RCC 7860 (cell line): ENCODE measurements at places on chromosomes 5 and 9.
A peak's percentile ranks its signal among the peaks of the same experiment; 100 is the strongest.

DNA sequence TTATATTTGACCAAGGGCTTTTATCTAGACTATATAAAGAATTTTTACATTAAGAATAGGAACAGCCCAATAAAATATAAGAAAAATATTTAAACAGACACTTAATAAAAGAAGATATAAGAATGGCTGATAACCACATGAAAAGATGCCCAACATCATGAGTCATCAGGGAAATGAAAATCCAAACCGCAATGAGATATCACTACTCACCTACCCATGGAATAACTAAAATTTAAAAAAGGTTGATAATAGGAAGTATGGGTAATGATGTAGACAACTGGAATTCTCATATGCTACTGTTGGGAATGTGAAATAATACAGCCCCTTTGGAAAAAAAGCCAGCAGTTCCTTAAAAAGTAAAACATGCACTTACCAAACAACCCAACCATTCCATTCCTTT lies 206.9 kb upstream of the PCSK5 start:
- DNase-seq = peak; percentile 70

DNA sequence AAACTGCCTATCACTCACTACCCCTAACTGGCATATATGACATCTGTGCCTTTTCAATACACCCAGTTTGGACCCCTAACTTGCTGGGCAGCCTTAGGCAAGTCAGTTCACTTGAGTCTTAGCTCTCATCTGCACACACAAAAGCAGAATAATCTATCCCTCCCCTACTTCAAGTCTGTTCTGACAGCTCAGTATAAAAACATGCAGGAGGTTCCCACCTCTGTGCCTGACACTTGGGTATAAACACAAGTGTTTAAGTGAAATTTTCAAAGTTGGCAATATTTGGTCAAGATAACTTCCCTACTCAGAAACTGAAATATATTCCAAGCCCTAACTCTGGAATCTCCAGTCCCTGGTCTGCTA lies 12.6 kb downstream of the HNRNPH1 start:
- no peak for DNase-seq

DNA sequence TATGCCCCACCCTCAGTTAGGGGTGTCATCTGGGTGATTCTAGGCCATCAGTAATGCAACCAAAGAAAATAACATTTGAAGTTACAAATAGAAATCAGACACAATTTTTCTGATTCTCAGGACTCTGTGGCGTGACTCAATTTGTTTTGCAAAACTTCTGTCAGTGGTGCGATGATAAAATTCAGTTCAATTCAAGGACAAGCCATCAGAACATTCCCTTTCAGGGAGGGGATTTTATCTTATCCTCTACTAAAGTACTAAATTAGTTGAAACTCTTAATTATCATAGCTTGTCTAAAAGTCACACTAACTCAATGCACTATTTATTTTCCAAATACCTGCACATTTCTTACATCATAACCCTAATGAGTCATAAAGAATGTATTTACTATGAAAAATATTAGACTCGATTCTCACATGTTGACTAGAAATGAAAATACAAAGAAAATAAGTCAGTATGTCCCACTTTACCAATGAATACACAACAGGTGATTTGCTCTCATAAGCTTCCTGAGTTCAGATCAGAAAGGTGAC lies 28.2 kb downstream of the HTR4 start:
- DNase-seq = no peak

GRCh38 chr5:40939753-40940152 lies 30.5 kb downstream of the C7 start:
- no peak for DNase-seq

DNA sequence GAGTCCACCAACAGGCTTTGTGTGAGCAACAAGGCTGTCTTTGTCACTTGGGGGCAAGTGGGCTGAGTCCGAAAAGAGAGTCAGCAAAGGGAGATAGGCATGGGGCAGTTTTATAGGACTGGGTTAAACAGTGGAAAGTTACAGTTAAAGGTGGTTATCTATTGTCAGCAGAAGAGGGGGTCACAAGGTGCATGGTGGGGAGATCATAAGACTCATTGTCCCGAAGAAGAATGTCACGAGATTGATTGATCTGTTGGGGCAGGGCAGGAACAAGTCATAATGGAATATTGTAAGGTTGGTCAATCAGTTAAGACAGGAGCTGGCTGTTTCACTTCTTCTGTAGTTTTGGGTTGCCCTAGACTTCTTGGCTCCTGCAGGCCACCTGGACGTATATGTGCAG lies 7.6 kb upstream of the HMGCS1 start:
- DNase-seq = no peak

GRCh38 chr5:120677481-120677880 lies 213.4 kb downstream of the PRR16 start:
- no peak for DNase-seq

DNA sequence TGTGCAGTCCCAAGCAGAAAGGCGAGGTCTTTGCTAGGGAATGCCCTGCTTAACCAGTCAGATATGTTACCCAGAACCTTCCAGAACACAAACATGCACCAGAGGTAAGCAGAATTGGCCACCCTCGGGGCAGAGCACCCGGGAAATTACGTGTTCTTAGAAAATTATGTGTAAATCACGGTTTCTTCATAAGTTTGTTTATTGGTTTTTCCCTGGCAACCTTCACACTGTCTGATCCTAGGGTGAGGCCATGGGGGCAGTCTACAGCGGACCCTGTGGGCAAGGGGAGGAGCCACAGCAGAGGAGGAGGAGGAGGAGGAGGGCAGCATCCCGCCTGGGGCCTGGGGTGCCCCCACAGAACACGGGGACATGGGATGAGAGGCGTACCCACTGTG lies 31.4 kb downstream of the RXRA start:
- DNase-seq = no peak

DNA sequence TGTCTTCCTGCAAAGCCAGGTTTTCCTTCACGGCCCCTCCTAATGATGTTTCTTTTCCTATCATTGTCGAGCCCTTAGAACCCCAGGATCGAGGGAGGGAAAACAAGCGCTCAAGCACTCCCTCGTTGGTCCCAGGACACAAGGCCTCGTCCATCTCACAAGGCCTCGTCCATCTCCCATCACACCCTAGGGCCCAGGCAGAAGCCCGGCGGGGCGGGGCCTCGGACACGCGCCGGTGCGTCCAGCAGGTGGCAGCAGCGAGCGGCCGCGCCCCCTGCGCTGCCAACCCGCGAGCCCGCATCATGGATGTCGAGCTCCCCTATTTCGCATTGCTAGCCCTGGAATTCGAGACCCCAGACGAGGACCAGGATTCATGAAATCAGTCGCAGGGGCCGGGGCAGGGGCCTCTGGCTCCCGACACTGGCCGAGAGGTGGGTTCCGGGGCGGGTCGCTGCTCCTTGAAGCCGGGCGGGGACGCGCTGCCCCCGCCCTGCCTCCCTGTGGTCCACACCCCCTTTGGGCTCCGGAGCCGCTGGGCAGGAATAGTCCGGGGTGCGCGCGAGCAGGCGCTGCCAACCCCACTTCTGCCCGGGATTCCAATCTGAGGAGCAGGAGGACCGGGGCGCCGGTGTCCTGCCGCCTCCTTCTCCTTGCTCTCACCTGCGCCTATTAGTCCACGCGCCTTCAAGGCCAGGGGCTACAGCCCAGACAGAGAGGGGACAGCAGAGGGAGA lies at the start of gene ABLIM3:
Gene ABLIM3 (plus strand): TSS at position 270 of the 733 bp plus-strand sequence. CDS start 603 bp downstream, outside the sequence.
- DNase-seq = peak; percentile 57

GRCh38 chr5:54080831-54081230 lies 229.5 kb downstream of the ARL15 start:
- no peak for DNase-seq

DNA sequence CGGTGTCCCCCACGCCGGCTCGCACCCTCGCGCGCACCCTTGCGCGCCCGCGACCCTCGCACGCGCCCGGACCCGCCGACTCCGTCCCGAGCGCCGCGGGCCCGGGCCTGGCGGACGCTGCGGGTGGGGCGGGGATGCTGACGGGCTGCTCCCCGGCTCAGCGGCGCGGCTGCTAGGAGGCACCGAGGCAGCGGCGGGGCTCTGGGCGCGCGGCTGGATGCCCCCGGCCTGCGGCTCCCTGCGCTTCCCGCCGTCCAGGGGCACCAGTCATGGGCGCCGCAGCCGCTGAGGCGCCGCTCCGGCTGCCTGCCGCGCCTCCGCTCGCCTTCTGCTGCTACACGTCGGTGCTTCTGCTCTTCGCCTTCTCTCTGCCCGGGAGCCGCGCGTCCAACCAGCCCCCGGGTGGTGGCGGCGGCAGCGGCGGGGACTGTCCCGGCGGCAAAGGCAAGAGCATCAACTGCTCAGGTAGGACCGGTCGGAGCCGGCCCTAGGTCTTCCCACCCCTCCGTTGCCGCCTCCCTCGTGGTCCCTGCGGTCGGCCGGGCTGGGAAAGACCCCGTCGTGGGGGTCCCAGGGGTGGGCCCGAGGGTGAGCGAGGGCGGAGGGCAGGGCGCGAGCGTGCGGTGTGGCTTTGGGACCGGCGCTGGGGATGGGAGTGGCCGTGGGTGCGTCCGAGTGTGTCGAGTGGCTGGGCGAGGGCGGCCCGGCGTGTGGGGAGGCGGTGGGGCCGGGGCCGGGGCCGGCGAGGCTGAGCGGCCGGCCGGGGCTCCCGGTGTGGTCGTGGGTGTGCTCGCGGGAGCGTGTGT lies 530 bp downstream of the TMEFF1 start:
- DNase-seq = peak; percentile 28

- DNase-seq = peak; percentile 37
Measured at GRCh38 chr5:115098041-115098702, 71.5 kb downstream of the TRIM36 start.

DNA sequence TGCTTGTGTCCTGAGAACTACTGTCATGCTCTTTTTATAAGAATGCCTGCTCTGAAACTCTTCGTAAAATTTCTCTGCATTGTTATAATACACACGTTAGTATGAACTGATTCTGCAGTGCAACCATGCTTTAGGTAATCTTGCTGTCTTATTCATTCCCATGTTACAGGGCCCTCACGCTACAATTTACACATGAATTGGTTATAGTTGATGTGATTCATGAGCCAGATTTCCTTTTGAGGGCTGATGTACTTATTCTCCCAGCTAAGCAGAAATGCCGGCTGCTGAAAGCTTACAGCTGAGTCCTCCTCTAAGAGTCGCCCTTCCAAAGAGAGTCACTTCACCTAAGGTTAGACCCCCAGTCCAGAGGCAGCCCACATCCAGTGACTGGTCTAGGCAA lies 233.5 kb upstream of the PCSK5 start:
- DNase-seq = no peak

DNA sequence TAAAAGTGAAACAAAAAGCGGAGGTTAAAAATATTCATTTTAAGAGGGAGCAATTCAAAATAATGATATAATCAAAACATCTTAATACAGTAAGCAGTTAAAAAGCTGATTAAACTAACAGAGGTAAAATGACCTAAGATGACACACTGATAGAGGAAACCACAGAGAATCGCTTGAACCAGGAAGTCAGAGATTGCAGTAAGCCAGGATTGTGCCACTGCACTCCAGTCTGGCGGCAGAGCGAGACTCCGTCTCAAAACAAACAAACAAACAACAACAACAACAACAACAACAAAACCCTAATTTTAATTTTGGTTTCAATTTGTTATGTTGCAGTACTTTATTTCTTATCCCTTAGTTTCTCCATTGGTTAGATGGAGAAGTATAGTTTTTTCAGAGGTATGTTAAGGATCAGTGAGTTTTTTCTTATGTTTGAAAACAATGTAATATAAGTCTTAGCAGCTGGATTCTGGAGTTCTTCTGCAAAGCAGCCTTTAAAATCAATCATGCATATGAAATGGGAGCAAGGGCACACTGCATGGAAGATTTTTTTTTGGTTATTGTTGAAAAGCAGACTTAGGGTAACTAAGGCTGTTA lies 58.5 kb downstream of the MLANA start:
- DNase-seq = peak; percentile 28

DNA sequence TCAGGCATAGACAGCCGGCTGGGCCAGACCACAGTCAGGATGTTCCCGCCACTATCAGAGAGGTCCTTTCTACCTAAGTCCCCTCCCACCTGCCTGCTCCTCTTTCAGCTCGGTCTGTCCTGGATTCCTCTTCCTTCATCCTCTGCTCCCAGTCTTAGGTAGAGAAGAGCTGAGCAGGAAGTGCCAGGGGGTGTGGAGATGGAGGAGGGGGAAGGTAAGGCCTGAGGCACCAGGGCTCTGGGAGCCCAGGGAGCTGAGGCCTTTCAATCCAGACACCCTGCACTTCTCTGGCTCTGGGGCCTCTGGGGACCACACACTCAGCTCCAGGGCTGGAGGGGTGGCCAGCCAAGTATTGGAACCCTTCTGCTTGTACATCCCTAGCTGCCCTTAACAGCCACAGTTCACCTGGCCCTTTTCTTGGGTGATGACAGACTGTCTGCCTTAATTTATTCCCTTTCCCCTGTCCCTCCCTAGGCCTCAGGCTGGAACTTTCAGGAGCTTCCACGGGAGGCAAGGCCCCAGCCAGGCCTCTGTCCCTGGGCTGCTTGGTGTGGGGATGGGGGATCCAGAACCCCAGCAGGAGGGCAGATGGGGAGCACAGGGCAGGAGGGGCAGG lies 15.6 kb downstream of the IRF1 start:
- DNase-seq = no peak
